CD4-positive, alpha-beta T cell (primary cell): ENCODE measurements at places on chromosomes 4 and X. TPM values are rescaled to one million over a fixed set of nuclear protein-coding genes. Genes with fewer than 3 reads are reported as not detected.

The TENM3 gene
- not detected for total RNA-seq

The FOXR2 gene
- not detected for total RNA-seq

The TRIM75 gene
- total RNA-seq, result not detected

The UGT2B17 gene
- total RNA-seq, result not detected

The TRPC3 gene
- total RNA-seq, result not detected

The WDR17 gene
- total RNA-seq, result 0.47 TPM

The VEGFC gene
- total RNA-seq, result not detected

The NOCT gene
- 13.7 TPM for total RNA-seq

- H3K27ac ChIP-seq, result no peak overlapping the region
- H3K27me3 ChIP-seq, result no peaks in the 10 kb centered on the region
- no peak overlapping the region for H3K4me3 ChIP-seq
- peaks cover 56% of the 10 kb centered on the region for H3K4me1 ChIP-seq
Observed at GRCh38 chr4:38323141-38323641, 340.8 kb upstream of the KLF3 start.

DNA sequence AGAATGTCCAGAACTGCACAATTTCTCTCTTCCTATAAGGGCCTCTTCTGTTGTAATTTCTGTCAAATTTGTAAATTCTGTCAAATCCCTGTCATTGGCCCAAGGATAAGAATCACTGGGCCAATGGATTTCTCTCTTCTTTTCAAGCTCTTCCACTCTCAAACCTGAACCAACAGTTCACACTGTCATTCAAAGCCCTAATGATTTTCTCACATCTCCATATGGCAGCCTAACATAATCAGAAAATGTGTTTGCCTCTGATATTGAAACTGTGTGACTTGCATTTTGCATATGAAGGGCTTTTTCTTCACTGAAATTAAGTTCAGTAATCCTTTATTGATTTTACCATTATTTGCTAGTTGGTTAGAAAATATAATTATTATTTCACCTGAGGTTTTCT, 1349.1 kb downstream of the FSTL5 start:
- no peak for DNase-seq
- H3K36me3 ChIP-seq, result no peaks in the 10 kb centered on the region
- H3K4me3 ChIP-seq, result no peak overlapping the region
- no peaks in the 10 kb centered on the region for H3K4me1 ChIP-seq
- H3K27ac ChIP-seq, result no peak overlapping the region
